ENCODE measurements at places on chromosomes 7 and 10.

- DNase-seq: peak; percentile 41
These were observed 90.2 kb downstream of the DLG5 start for GRCh38 chr10:77836299-77836820.

GRCh38 chr10:73229567-73229966, 17.5 kb downstream of the DNAJC9 start:
- no peak for DNase-seq

DNA sequence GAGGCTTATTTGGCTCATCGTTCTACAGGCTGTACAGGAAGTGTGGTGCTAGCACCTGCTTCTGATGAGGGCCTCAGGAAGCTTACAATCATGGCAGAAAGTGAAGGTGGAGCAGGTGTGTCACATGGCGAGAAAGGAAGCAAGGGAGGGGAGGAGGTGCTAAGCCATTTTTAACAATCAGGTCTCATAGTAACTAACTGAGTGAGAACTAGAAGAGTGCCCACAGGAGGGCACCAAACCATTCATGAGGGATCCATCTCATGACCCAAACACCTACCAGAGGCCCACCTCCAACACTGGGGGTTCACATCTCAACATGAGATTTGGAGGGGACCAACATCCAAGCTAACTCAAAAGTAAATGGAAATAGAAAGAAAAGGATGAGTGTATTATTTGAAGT, 78.1 kb downstream of the CXCL12 start:
- DNase-seq: no peak

DNA sequence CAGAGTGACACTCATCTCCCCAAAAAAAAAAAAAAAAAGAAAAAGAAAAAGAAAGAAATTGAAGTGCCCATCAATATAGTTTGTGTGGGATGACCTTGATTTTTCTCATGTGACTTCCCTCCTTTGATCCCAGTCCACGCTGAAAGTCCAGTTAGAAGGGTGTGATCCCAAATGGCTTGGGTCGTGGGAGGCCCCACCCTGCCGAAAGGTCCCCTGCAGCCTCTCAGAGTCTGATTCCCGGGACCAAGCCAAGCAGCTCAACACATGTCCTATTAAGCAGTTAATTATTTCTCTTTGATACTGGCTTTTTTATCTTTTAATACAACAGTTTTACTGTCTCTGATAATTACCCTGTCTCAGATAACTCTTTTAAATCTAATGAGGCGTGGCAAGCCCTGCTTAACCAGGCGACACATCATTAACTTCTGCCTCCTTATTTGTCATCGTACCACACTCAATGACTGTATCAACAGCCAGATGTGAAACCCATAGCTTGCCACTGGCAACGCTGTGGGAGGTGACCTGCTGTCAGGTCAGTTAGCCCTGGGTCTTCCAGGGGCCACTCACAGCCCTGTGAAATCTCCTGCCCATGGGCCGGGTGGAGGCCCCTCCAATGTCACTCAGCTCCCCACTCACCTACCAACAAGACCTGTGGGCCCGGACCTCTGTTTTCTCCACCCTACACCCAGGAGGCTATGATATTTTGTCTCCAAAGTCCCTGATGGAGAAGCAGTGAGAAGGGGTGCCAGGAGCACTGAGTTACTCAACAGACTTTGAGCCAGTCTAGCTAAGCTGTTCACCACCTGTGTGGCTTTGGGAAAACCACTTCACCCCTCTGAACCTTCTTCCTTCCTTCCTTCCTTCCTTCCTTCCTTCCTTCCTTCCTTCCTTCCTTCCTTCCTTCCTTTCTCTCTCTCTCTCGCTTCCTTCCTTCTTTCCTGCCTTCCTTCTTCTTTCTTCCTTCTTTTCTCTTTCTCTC, 110.0 kb upstream of the SFMBT2 start:
- no peak for DNase-seq

DNA sequence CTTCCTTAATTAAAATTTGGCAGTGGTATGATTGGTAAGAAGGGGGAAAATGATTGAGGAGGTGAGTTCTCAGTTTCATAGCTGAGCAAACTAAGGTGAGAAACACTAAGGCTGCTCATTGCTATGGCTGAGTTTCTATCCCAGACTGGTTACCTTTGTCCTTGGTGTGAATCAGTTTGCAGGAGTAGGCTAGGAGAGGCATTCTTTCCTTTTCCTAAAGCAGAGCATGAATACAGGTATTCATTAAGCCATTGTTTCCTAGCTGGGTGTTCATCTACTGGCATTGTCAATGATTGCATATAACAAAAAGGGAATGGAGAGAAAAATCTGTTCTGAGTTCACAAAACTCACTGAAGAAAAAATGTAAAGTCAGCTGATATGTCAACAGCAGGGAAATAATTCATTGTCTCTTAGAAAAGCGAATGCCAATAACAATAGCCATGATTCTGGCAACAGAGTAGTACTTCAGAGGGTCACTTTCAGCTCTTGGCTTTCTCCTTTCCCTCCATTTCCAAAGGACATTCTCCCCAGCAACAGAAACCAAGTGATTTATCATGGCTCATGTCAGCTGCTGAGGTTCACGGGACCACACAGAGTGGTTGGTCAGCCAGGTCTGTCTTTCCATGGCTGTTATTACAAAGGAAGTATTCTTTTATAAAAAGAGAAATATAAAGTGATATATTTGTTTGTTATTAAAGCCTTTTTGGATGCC, 234.0 kb downstream of the BICC1 start:
- no peak for DNase-seq

DNA sequence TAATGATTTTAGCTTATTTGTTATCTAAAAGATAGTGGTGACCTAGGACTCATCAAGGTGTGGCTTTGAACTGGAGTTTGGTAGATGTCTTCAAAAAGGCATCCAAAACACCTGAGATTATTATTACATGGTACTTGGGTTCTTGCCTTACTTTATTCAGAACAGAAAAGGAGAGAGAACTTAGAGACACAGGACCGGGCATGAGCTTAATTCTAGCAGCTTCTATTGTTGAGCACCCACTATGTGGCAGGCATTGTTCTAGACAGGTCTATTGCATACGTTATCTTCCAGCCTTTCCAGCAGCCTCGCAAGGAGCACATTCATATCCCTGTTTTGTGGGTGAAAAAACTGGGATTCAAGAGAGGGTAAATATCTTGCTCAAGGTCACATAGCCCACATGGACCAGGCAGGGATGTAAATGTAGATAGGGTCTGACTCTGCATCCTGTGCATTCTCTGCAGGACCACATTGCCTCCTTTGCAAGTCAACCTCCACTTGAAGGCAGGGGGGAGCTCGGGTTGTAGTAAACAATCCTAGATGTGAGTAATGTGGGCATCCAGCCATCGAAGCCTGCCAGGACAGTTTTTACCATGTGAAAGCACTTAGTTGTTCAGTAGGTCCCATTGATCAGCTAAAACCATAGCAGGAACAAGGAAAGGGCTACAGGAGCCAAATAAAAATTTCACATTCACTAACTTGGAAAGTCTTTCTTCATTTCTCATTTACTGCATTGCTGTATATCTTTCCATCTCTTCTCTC, 551.4 kb downstream of the LRMDA start:
- DNase-seq: no peak

- DNase-seq: no peak
These were observed 4.6 kb downstream of the ITGB1 start for GRCh38 chr10:32953277-32953927.

DNA sequence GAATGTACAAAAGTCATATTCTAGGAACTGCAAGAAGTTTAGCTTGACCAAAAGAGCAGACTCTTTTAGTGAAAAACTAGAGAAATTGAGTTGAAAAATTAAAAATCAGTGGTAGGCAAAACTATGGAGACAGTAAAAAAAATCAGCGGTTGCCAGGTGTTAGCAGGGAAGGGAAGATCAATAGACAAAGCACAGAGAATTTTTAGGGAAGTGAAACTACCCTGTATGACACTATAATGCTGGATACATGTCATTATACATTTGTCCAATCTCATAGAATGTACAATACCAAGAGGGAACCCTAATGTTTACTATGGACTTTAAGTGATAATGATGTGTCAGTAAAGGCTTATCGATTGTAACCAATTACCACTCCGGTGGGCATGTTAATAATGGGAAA, 761.9 kb downstream of the MAGI2 start:
- no peak for DNase-seq

DNA sequence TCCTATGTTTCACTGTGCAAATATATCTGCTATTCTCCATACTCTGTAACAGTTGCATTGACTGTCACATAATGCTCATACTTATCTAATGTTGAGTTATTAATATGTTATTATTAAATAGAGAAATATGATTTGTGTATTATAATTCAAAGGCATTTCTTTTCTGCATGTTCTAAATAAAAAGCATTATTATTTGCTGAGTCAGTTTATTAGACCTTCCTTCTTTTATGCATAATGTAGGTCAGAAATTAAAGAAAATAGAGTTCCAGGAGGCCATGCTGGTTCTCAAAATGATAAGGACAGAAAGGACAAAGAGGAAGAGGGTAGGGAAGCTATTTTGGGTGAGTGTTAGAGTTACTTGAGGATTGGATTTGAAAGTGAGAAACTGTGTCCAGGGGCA, 50.7 kb downstream of the CYP2C9 start:
- DNase-seq: no peak

- DNase-seq: no peak
These were observed 140.6 kb downstream of the KCNMA1 start for GRCh38 chr10:77496941-77497420.

All from GM12892 (cell line).